ENCODE measurements at places on chromosomes 6 and 20. TPM values are rescaled to one million over a fixed set of nuclear protein-coding genes. Genes with fewer than 3 reads are reported as not detected.

The BCAS1 gene
- total RNA-seq, result 0.10 TPM

The DACT2 gene
- total RNA-seq, result not detected

The BHLHE23 gene
- total RNA-seq, result not detected

The SLC17A2 gene
- not detected for total RNA-seq

The GPX5 gene
- not detected for total RNA-seq

The TMEM244 gene
- not detected for total RNA-seq

The IPCEF1 gene
- total RNA-seq, result 45.9 TPM

- no peak for DNase-seq
- peaks cover 8% of the 10 kb centered on the region for H3K27me3 ChIP-seq
- no peaks in the 10 kb centered on the region for H3K36me3 ChIP-seq
These were observed 148.5 kb upstream of the PDE7B start for GRCh38 chr6:135703007-135703406.

DNA sequence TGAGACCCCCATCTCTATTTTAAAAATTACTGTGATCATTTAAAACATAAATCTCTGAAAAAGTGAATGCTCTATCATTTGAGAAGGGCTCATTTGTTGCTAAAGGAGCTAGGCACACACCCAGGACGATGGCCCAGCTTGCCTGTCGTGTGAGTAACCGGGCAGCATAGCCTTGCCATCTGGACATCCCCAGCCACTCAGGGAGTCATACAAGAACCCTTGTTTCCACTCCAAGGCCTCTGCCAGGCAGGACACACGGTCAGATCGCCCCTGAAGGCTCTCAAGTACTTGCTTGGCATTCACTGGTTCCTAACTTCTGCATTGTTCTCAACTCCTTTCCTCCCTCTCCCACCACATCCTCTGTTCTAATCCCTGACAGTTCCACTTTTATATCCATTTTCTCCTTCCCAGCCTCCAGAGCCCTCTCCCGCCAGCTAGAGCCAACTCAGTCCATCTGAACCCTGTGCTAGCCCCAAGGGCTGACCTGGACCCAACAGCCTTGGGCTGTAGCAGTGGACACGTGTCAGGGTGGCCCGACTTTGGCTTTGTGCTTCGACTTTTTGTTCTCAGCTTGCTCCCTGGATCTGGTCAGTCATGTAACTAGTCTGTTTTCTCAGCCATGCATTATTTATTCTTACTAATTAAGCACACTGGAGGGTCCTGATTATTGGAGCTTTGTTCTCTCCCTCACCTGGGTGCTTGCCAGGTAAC lies 15.7 kb upstream of the EZR start:
- no peak overlapping the region for H3K4me3 ChIP-seq
- H3K27ac ChIP-seq, result peak overlapping the region; percentile 9
- H3K4me1 ChIP-seq, result peaks cover 4% of the 10 kb centered on the region
- no peaks in the 10 kb centered on the region for H3K27me3 ChIP-seq

DNA sequence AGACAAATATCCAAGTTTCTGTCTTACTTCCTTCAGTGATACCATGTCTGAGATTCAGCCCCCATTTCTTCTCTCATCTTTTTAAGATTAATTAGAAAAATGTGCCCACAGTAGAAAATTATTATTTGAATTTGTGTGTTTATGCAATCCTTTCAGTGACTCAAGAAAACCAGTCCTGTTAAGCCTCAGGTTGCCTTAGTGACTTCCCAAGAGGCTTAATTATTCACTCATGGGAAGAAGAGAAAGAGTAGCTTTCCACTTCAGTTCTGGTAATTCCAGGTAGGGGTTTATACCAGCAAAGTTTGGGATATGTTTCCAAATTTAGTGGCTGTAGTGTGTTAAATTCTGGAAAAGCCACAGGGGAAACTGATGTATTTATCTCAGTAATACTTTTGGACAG lies 149.1 kb downstream of the RIMS1 start:
- H3K27ac ChIP-seq, result no peak overlapping the region
- H3K27me3 ChIP-seq, result no peaks in the 10 kb centered on the region
- DNase-seq, result no peak

GRCh38 chr6:40874495-40874894 lies 164.5 kb downstream of the UNC5CL start:
- H3K27ac ChIP-seq, result no peak overlapping the region
- H3K36me3 ChIP-seq, result no peaks in the 10 kb centered on the region
- H3K4me3 ChIP-seq, result no peak overlapping the region
- peaks cover 47% of the 10 kb centered on the region for H3K27me3 ChIP-seq
- DNase-seq, result no peak
- no peaks in the 10 kb centered on the region for H3K4me1 ChIP-seq

- no peak overlapping the region for H3K27ac ChIP-seq
- no peak overlapping the region for H3K4me3 ChIP-seq
- DNase-seq, result no peak
- H3K27me3 ChIP-seq, result peaks cover 17% of the 10 kb centered on the region
- H3K36me3 ChIP-seq, result no peaks in the 10 kb centered on the region
- H3K4me1 ChIP-seq, result no peaks in the 10 kb centered on the region
These were observed 7.3 kb upstream of the COL9A1 start for GRCh38 chr6:70310063-70310694.

GRCh38 chr6:90315986-90316385 lies 19.3 kb upstream of the BACH2 start:
- H3K36me3 ChIP-seq, result no peaks in the 10 kb centered on the region
- H3K4me1 ChIP-seq, result no peaks in the 10 kb centered on the region
- no peak overlapping the region for H3K4me3 ChIP-seq
- no peak overlapping the region for H3K27ac ChIP-seq
- DNase-seq, result no peak

GRCh38 chr6:45075246-45075645 lies 252.9 kb upstream of the RUNX2 start:
- H3K4me3 ChIP-seq, result no peak overlapping the region
- H3K27me3 ChIP-seq, result no peaks in the 10 kb centered on the region
- peaks cover 23% of the 10 kb centered on the region for H3K36me3 ChIP-seq
- H3K27ac ChIP-seq, result no peak overlapping the region
- no peaks in the 10 kb centered on the region for H3K4me1 ChIP-seq

- H3K4me1 ChIP-seq, result no peaks in the 10 kb centered on the region
- H3K4me3 ChIP-seq, result no peak overlapping the region
- no peak overlapping the region for H3K27ac ChIP-seq
- no peaks in the 10 kb centered on the region for H3K27me3 ChIP-seq
These were observed 542.0 kb upstream of the MARCKS start for GRCh38 chr6:113315165-113315564.

DNA sequence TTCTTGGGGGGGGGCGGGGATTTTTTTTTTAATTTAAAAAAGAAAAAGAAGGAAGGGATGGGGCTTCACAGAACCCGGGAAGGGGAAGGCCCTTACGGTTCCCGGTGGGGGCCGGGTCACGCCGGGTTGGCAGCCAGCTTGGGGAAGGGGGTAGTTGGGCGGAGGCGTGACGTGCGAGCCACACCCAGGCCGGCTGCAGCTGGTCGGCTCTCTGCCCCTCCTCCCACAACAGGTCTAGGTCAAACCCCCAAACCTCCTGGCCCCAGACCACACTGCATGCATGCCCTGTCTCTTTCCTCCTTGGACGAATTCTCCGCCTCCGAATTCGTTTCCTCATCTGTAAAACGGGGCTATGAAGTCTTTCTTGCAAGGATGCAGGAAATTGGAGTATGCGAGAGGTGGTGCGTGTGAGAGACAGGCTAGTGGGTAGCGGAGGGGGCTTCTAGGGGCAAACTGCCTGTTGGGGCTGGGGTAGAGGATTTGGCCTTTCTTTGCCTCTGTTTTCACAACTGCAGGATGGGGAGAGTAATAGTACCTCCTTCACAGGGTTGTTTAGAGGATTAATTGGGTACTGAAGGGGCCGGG lies 828 bp downstream of the HCK start:
- peaks cover 46% of the 10 kb centered on the region for H3K27me3 ChIP-seq
- no peaks in the 10 kb centered on the region for H3K36me3 ChIP-seq
- H3K4me3 ChIP-seq, result peak overlapping the region; percentile 25
- DNase-seq, result no peak

DNA sequence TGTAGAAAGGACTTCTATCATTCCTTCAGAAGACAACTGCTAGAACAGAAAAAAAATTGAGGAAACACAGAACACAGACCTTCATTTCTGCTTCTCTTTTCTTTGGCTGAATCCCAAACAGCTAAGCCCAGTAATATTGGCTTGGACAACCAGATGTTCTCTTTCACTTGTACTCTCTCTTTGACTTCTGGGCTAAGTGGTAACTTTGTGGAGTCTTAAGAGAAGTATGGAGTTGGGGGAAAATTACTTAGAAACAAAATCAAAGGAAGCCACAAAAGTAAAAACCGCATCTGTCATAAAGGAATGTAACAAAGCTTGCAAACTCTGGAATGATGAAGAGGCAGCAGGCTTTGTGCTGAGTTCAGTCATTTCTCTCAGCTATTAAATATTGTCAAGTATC lies 587.5 kb downstream of the CBLN4 start:
- no peak overlapping the region for H3K27ac ChIP-seq
- H3K27me3 ChIP-seq, result no peaks in the 10 kb centered on the region
- no peaks in the 10 kb centered on the region for H3K36me3 ChIP-seq

GRCh38 chr6:97282238-97282725 lies 734 bp downstream of the MMS22L start:
- H3K36me3 ChIP-seq, result peaks cover 15% of the 10 kb centered on the region
- H3K27me3 ChIP-seq, result no peaks in the 10 kb centered on the region
- H3K4me3 ChIP-seq, result peak overlapping the region; percentile 93
- DNase-seq, result no peak
- no peak overlapping the region for H3K27ac ChIP-seq
- H3K4me1 ChIP-seq, result peaks cover 6% of the 10 kb centered on the region

DNA sequence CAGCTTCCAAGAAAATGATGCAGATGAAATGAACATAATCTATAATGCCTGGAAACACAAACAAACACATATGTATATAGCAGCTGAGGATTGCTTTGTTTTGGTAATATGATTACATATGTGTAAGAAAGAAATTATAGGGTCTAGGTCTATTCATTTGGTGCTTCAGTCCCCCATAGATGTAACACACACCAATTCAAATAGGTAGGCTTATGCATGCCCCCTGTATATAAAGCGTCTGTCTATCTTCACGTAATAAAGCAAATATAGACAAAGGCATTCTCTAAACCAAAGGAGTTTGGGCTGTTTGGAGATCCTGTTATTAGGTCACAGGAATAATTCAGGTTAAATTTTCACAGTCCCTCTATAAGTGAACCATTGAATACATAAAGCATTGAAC lies 270.4 kb upstream of the SGK1 start:
- H3K36me3 ChIP-seq, result no peaks in the 10 kb centered on the region
- H3K4me3 ChIP-seq, result no peak overlapping the region
- H3K27ac ChIP-seq, result no peak overlapping the region
- peaks cover 2% of the 10 kb centered on the region for H3K27me3 ChIP-seq
- no peaks in the 10 kb centered on the region for H3K4me1 ChIP-seq

- H3K27ac ChIP-seq, result no peak overlapping the region
- no peaks in the 10 kb centered on the region for H3K36me3 ChIP-seq
- no peak overlapping the region for H3K4me3 ChIP-seq
- DNase-seq, result no peak
- peaks cover 43% of the 10 kb centered on the region for H3K27me3 ChIP-seq
These were observed 176.2 kb upstream of the PRND start for GRCh38 chr20:4545526-4545925.

GRCh38 chr20:9514461-9515213 lies at the start of gene LAMP5:
Gene LAMP5, plus strand, starts transcription at chr20:9514590. Its CDS starts 263 bp downstream, at chr20:9514853.
- no peak within 1 kb of the TSS for H3K4me3 ChIP-seq
- no peak for DNase-seq
- no peaks in the 10 kb centered on the region for H3K4me1 ChIP-seq

DNA sequence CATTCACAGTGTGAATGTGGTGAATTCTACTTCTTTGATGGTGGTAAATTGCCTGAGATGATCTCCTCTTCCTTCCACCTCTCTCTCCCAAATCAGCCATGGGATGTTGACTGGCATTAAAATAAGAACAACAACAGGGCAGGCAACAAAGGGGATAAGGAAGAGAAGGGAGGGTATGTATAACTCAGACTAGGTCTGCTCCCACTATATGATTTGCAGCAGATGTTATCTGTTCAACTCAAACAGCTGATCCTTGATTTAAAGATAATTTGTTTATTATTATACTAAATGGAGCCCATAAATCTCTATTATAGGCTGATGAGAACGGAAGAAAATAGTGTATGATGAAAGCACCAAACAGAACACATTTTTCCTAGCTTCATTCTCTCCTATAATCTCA lies 262.0 kb downstream of the BTBD3 start:
- DNase-seq, result no peak
- no peaks in the 10 kb centered on the region for H3K4me1 ChIP-seq
- H3K27ac ChIP-seq, result no peak overlapping the region
- H3K36me3 ChIP-seq, result peaks cover 5% of the 10 kb centered on the region

- H3K27me3 ChIP-seq, result peaks cover 23% of the 10 kb centered on the region
- no peaks in the 10 kb centered on the region for H3K36me3 ChIP-seq
These were observed 1.0 kb upstream of the SOX18 start for GRCh38 chr20:64050261-64051032.

- no peak overlapping the region for H3K27ac ChIP-seq
- H3K36me3 ChIP-seq, result peaks cover 14% of the 10 kb centered on the region
These were observed 15.9 kb upstream of the TBC1D20 start for GRCh38 chr20:478010-478948.

GRCh38 chr20:41359541-41360011 lies 7.0 kb downstream of the EMILIN3 start:
- H3K27me3 ChIP-seq, result peaks cover under 1% of the 10 kb centered on the region
- no peaks in the 10 kb centered on the region for H3K36me3 ChIP-seq
- H3K4me1 ChIP-seq, result no peaks in the 10 kb centered on the region
- H3K4me3 ChIP-seq, result no peak overlapping the region
- DNase-seq, result no peak

DNA sequence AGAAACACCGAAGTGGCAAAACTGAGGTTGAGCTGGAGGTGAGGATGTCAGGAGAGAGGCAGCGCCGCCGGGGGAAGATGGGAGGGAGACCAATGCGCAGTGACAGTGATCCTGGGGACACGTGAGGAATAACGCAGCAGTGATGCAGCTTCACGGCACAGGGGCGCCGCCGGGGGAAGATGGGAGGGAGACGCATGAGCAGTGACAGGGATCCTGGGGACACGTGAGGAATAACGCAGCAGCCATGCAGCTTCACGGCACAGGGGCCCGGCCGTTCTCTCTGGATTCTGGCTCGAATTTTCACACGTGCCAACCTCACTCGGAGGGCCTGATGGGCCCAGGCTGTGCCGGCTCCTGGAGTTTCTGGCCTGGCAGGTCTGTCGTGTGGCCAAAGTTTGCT lies 94.7 kb downstream of the SMOC2 start:
- peaks cover 14% of the 10 kb centered on the region for H3K27me3 ChIP-seq
- H3K4me3 ChIP-seq, result no peak overlapping the region
- no peaks in the 10 kb centered on the region for H3K4me1 ChIP-seq
- DNase-seq, result no peak

GRCh38 chr6:18477301-18477941 lies 90.3 kb downstream of the RNF144B start:
- H3K36me3 ChIP-seq, result no peaks in the 10 kb centered on the region
- no peak overlapping the region for H3K27ac ChIP-seq
- no peaks in the 10 kb centered on the region for H3K4me1 ChIP-seq
- H3K4me3 ChIP-seq, result no peak overlapping the region
- DNase-seq, result no peak
- peaks cover 13% of the 10 kb centered on the region for H3K27me3 ChIP-seq

- DNase-seq, result peak; percentile 86
- H3K4me1 ChIP-seq, result peaks cover 56% of the 10 kb centered on the region
- peaks cover 11% of the 10 kb centered on the region for H3K36me3 ChIP-seq
- no peaks in the 10 kb centered on the region for H3K27me3 ChIP-seq
- H3K4me3 ChIP-seq, result peak overlapping the region; percentile 93
- peak overlapping the region; percentile 98 for H3K27ac ChIP-seq
These were observed 52.7 kb upstream of the MYB start for GRCh38 chr6:135128268-135128914.

GRCh38 chr6:17820055-17820454 lies 113.3 kb upstream of the NUP153 start:
- no peaks in the 10 kb centered on the region for H3K4me1 ChIP-seq
- no peak overlapping the region for H3K4me3 ChIP-seq
- peaks cover 10% of the 10 kb centered on the region for H3K27me3 ChIP-seq
- DNase-seq, result no peak

- no peak overlapping the region for H3K4me3 ChIP-seq
- no peak overlapping the region for H3K27ac ChIP-seq
These were observed 1239.3 kb upstream of the GJE1 start for GRCh38 chr6:140893432-140893831.

Data from natural killer cell treated with Interleukin-12 subunit alpha and Interleukin-12 subunit beta and Interleukin-15 and Interleukin-18, amount 100 ng/mL, for 72 hours (primary cell).